ENCODE measurements at places on chromosomes 12 and 14.
A peak's percentile ranks its signal among the peaks of the same experiment; 100 is the strongest.

DNA sequence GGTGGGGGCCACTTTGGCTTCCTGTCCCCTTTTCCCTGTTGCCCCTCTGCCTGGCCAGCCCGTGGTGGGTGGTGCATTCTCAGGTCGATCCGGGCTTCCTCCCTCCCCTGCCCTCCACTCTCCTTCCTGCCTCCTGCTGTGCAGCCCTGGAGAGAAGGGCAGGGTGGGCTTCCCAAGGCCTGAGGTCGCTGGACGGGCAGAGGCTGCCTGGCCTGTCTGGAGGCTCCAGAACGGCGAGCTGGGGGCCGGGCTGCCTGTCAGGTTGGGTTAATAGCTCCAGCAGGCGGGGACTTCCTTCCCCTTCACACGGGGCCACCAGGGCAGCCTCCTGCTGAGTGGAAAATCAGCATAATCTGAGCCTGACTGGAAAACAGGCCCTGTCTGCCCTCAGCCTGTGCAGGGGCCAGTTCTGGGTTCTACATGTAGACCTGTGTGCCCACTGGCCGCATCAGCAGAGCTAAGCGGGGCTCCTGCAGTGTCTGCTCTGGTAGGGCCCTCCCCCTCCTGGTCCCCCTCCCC is 11.3 kb downstream of the KIF26A start:
- peak; percentile 87 for DNase-seq

GRCh38 chr14:31323419-31323818 is 96.9 kb downstream of the HEATR5A start:
- DNase-seq, result no peak

GRCh38 chr12:107917912-107918800 is 143.7 kb downstream of the ASCL4 start:
- peak; percentile 69 for DNase-seq

DNA sequence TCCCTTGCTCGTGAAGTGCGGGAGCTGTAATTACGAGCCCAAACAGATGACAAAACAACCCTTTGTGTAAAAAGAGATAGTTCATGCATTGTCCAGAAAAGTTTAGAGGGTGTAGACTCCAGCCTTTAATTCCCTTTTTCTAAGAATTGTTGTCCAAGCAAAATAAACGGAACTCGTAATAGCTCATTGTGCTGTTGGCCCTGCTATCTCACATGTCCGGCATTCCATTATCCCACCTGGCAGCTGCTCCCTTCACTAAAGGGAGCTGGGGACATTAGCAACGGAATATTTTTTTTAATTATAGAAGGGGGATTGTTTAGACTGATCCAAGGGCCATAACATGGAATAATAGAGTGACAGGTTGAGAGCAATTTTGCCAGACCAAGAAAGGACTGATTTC is 277.5 kb upstream of the TBX3 start:
- no peak for DNase-seq

GRCh38 chr14:96978525-96979272 is 181.5 kb downstream of the VRK1 start:
- DNase-seq, result no peak
